ENCODE measurements at places on chromosomes 2 and 18.

- no peak for DNase-seq
Observed at GRCh38 chr18:64082054-64082453, 66.8 kb downstream of the LINC00305 start.

GRCh38 chr2:226002438-226002837, 602.9 kb downstream of the NYAP2 start:
- DNase-seq = no peak

DNA sequence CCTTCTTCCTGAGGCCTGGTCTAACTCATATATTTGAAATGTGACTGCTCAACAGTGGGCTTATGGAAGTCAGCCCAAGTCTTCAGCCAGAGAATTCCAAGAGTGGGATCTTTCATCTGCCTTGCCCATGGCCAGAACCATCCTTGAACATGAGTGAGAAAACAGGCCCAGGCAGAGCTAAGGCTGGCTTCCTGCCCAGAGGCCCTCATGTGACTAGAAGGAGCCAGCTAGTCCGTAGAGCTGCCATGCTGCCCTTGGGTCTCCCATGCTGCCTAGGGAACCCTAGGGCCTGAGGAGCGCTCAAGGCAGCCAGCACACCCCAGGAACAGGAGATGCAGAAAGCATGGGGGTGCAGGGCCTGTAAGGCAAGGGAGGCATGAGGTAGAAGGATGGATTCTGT, 203.6 kb downstream of the FHOD3 start:
- no peak for DNase-seq

DNA sequence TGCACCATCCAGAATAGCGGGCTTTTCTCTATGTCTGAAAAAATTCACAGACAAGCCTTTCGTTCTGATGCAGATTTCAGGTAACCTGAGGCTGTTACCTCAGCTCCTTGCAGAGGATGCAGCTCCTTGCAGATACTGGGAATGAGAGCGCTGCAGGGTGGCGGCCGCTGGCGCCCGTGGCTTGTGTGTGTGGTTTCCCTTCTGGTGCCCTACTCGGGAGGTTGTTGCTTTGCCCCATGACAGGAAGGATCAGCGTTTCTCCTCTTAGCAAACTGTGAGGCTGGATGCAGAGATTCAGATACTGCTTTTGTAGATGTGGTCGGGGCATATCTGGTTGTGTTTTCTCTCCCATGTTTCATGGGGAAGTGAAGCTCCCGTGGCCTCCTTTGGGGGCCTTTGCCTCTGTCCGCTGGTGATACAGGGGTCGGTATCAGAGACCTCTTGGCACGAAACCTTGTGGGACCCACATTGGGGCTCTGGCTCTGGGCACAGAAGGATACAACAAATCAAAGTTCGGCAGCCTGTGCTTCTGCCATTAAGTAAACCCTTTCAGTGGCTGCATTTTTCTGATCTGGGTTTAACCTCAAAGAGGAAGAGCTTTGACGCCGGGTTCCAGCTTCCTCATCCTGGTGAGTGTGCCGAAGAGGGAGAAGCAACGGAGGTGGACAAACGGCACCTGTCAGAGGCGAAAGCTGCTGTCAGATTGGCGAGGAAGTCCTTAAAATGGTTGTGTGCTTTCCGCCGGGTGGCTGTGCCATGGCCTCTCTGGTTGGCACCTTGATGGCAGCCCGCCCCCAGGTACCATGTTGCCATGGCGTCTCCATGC, 127.8 kb downstream of the MBP start:
- DNase-seq = no peak

DNA sequence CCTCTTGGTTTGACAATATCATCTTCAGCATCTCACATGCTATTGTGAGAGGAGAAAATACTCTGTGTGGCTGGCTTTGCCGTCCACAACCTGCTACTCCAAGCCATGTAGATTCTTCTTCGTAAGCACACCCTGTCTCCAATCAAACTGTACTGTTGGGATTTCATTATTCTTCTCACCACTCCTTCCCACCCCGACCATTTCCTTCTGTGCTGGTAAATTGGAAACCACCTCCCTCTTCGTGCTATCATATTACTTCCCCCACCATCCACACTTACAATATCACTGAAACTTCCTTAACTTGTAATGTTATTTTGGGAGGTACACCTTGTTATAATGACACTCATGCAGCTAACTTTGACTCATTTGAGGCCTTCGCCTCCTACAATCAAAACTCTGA, 3.2 kb upstream of the AGXT start:
- DNase-seq = no peak

- DNase-seq = no peak
Observed at GRCh38 chr2:72952110-72952823, 34.9 kb downstream of the EMX1 start.

- DNase-seq = no peak
Observed at GRCh38 chr2:37816036-37816435, 109.1 kb upstream of the RMDN2 start.

DNA sequence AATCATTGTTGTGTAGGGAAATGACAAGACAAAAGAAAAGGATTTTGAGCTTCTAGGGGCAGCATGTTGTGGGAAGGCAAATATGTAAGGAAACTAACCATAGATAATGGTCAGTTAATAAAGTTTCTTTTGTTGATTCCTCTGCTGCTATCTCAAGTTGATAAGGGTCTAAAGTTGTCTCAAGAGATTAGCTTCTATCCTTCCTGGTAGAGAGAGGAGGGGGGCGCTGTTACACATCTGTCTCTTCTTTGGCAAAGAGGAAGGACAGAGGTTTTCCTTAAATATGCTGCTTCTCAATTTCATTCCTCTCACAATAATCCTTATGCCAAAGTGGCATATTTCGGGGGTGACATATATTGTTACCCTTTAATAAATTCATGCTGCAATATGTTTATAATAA, 944.0 kb downstream of the DPP10 start:
- DNase-seq = no peak

DNA sequence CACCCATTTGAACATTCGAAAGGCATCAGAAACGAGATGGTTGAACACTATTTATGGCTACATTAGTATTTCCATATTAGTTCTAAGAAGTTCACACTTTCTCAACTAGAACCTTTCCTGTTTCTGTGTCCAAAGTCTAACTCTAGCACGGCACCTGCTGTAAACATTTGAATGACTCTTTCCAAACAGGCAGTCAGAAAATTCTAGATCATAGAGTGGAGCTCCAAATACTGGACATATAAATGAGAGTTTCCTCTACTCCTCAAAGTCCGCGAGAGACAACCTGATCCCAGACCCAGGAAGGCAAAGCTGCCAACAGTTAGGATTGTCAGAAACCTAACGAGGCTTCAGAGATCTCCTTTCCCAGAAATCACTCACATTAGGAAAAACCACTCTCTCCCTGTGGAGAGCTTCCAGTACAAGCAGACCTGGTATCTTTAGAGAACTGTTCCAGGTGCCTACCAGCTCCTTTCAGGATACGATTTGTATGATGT, 10.6 kb downstream of the RND3 start:
- DNase-seq = no peak

DNA sequence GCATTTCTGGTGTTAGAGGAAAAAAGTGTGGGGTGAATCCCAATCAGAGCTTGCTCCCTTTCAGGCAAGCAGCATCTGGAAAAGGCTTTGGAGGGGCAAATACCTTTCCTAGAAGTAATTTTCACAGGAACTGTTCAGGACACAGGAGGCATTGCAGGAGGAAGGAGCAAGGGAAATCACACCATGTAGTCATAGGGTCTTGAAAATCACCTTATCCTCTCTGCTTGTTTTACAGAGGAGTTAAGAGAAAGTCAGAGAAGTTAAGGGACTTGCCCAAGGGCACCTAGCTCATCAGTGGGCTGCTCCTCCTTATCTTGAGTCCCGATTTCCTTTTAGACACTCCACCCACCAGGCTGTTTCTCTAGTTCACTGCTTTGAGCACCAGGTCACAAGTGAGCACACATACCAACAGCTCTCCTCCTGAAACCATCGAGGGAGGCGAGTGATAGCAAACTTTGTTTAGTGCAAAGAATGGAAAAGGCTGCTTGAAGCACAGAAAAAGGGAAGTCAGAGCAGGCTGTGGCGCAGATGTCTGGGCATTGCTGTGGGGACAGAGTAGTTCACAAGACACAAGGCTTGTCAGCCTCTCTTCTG, 89.2 kb upstream of the CXCR4 start:
- no peak for DNase-seq

DNA sequence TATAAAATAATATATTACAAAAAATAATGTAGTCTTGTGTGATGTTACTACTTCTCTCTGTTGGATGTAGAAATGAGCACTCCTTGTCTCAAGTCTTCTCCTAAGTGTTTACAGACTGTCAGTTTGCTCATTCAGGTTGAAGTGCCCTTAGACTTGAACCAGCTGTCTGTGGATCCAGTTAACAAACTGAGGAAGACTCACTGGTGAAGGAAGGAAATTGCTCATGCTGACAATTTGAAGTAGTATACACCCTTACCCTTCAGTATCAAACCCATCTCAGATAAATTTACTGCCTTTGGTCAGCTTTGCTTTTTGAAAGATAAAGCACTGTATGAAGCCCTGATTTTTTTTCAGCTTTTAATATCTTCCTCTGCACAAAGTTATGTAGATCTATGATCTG, 854.2 kb upstream of the ZEB2 start:
- no peak for DNase-seq

DNA sequence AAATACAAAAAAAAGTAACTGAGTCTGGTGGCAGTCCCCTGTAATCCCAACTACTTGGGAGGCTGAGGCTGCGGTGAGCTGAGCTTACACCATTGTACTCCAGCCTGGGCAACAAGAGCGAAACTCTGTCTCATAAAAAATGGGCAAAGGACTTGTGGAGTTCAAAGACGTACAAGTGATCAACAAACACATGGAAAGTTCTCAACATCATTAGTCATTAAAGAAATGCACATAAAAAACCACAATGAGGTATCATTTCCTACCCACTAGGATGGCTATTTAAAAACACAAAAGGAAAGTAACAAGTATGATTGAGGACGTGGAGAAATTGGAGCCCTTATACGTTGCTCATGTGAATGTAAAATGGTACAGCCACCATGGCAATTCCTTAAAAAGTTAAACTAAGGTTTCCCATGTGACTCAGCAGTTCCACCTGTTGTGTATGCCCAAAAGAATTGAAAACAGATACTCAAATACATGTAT, 52.3 kb downstream of the RAB10 start:
- DNase-seq = no peak

DNA sequence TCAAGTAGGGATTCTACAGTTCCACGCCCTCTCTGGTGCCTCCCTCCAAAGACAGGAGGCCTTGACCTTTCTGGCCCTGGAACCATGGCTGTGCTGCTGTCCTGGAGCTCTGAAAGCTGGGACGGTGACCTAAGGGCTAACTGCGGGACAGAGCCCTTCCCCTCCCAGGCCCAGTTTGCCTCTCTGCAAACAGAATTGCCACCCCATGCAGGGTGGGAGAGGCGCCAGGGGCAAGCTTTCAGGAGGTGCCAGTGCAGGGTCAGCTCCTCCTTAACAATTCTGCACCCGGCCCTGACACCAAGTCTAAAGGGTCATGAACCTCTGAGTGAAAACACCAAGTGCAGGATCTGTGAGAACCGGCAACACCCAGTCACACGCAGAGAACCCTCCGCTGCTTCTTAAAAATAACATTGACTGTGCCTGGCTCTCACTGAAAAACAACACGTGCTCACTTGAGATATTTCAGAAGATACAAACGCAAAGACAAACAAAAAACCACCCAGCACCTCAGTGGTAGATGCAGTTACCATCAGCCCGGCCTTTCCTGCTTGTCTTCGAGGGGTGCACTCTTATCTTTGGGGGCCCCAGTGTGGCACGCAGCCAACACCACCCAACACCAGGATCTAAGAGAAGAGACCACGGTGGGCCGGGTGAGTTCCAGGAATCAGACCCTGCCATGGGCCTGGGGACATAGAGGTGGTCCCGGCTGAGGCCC, 1.1 kb upstream of the SNED1 start:
- DNase-seq = no peak

- DNase-seq = peak; percentile 70
Observed at GRCh38 chr18:58578321-58578720, 50.6 kb downstream of the ALPK2 start.

DNA sequence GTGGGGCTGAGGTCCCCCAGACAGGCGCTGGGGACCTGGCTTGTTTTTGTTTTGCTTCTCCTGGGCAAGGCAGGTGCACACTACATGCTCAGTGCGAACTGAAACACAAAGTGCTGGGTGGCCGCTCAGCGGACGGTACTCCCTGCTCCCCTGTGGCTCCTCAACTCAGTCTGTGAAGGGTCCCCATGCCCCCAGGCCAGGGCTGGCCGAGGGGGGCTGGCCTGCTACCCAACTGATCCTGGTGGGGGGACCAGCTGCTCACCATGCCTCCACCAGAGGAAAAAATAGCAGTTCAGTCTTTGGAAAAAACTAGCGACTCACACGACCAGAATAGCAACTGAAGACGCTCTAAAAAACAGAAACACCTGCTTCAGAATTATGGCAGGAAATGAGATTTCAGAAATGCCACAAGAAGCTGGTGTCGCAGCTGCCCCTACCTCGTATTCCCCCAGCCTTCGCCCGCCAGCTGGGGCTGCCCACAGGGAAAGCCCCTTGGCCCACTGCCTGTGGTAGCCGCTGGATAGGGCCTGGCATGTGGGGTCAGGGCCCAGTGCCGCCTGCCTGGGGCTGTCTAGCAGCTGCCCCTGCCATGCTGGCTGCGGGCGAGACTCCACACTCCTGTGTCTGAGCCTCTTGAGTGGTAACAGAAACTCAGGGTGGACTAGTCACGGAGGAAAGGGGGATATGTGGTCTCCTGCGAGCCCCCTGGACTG, 43.7 kb downstream of the MEX3C start:
- DNase-seq = no peak

- DNase-seq = no peak
Observed at GRCh38 chr18:68985172-68985820, 187.4 kb downstream of the CCDC102B start.

DNA sequence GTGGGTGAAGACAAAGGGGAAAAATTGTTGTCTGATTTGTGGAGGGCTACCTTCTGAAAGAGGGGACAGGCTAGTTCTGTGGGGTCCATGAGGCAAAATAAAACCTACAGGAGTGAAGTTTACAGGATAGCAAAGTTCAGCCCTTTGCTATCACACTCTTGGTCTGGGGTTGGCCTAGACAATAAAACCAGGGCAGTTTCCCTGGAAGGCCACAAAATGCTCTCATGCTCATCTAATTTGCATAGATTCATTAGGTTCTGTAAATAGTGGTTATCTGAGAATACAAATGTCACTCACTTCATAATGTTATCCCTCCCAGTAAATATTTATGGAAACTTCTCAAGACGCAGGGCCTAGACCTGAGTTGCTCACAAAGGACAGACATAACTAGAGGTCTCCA, 63.6 kb downstream of the INSIG2 start:
- DNase-seq = no peak

DNA sequence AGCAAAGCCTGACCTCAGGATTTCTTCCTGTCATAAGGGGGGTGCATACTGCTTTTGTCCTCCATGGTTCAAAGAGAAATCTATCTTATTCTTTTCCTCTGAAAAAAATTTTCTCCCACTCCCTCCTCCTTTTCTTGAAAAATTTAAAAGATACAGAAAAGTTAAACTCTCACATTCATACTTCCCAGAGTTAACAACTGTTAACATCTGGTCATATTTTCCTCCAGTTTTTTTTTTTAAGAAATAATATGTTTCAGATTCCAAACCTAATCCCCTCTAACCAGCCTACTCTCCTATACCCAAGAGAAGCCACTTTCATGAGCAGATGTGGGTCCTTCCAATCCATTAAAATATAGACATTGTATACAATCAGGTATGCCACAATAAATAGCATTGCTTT, 378.9 kb upstream of the HNRNPA3 start:
- no peak for DNase-seq

- no peak for DNase-seq
Observed at GRCh38 chr2:225171350-225171749, 129.1 kb upstream of the DOCK10 start.

- DNase-seq = no peak
Observed at GRCh38 chr18:48623468-48624235, 84.8 kb downstream of the CTIF start.
